PC-3 (cell line): ENCODE measurements at places on chromosomes 12 and 14. TPM values are rescaled to one million over a fixed set of nuclear protein-coding genes. Genes with fewer than 3 reads are reported as not detected.

Gene SOCS2
- total RNA-seq = 28.9 and 43.1 TPM in 2 replicates

Gene MNAT1
- total RNA-seq = 88.6 and 95.7 TPM in 2 replicates

Gene BEST3
- total RNA-seq = 0.55 TPM in 1 of 2 replicates, not detected in the other

Gene ESRRB
- not detected in 2 replicates for total RNA-seq

Gene FOXG1
- not detected in 2 replicates for total RNA-seq

Gene APEX1
- 147 and 189 TPM in 2 replicates for total RNA-seq

Gene GPR68
- total RNA-seq = 0.35 and 1.5 TPM in 2 replicates

Gene AMN1
- 2.1 and 3.9 TPM in 2 replicates for total RNA-seq

Gene LGR5
- 0.04 and 0.46 TPM in 2 replicates for total RNA-seq

Gene PAWR
- total RNA-seq = 141 and 214 TPM in 2 replicates

Gene P2RX2
- not detected in 2 replicates for total RNA-seq

- DNase-seq = no peak
Measured at GRCh38 chr14:72512925-72513324, 381.0 kb downstream of the DPF3 start.

- no peak for DNase-seq
Measured at GRCh38 chr12:52662093-52662917, 10.3 kb upstream of the KRT2 start.

DNA sequence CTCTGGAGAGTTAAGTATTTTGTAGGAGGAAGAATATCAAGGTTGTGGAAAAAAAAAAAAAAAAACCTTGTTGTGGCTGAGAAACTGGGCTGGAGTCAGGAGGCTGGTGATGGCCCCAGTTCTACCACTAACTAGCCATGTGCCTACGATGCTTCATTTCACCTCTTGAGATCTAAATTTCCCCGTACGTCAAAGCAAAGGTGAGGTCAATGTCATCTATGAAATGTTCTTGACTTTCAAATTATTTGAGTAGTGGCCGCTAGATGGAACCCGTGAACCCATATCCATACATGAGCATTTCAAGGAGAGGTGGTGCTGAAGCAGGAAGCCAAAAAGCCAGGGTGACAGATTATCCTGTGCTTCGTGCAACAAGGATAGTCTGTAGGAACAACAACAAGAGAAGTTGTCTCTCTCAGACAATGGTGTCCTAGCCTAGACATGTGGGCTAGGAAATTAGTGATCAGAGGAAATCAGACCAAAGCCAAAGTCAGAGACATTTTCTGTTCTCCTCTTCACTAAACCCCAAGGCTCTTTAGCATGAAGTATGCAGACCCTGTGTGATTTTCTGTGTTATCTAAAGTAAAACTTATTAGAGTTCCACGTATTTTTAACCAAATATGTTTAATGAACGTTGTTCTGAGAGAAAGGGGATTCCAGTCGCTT is 95.5 kb upstream of the ETV6 start:
- peak; percentile 68 for DNase-seq

GRCh38 chr14:90815822-90816662 is at the start of gene TTC7B:
TSS of gene TTC7B (minus strand) at chr14:90816430. CDS start at chr14:90816295, 135 bp downstream.
- DNase-seq = peak; percentile 50

GRCh38 chr14:102759456-102760187 is 17.6 kb upstream of the TRAF3 start:
- peak; percentile 20 for DNase-seq

DNA sequence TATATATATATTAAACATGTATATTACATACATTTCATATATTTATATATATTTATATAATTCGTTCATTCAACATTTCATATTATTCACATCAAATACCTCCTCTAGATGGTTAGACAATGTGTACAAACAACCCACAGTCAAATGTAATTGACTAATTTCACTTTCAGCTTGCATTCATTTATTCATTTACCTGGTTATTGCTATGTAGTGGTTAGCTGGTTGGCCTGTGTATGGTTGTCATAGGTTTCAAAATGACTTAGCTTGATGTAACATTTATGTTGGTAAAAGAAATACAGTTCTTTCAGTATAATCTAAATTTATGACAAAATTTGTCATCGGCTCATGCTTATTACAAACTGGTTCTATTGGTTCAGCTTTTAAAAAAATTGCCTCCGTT is 389 bp downstream of the OR4K13 start:
- no peak for DNase-seq

GRCh38 chr12:51324953-51325352 is 979 bp upstream of the BIN2 start:
- DNase-seq = no peak

DNA sequence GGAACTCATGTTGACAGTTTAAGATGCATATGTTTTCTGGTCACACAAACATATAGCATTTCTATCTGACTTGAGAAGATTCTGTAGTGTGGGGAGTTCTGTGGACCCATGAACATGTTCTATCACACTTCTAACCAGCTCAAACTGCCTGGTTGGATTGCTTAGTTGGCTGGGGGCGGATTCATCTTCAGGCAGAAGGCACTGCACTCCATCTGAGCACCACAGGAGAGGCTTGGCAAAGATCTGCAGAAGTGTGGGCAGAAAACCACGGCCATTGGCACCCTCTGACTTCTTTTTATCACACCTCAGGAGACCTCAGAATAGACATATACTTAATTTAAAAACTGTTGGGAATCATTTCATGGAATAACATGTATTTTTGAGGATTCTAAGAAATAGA is 68.5 kb downstream of the LIN7A start:
- no peak for DNase-seq

GRCh38 chr14:104141621-104142091 is 3.3 kb downstream of the KIF26A start:
- no peak for DNase-seq

DNA sequence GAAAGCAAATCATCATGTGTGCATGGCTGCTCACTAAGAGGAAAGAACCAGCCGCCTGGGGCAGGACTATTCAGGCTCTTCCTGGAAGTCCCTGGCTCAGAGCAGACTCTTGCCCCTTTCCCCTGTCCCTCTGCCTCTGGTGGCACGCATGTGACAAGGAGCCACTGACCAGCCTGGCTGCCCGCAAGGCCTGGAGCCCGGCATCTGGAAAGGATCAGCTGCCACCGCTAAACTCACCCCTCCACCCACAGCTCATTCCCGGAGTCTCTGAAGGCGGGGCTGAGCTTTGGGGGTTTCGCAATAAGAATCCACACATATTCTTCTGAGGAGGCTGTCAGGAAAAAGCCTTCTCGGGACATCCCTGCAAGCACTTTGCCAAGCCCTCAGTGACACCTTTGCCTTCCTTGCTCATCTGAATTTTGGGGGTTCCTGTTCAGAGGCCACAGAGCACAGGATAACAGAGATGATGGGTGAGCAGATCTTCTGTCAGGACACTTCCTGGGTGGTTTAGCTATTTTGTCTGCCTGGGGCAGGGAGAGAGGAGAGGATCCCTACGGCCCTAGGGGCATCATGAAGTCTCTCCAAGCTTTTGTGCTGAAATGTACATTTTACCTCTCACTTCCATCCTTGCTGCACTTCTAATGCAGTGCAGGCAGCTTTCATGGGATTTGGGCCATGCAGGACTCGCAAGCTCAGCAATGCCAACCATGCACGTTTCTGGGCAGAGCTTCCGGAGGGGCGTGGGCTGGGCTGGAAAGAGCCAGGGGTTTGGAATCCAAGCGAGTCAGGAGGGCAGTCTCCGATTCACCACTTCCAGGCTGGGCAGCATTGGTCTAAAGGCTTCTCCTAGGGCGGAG is 124.8 kb upstream of the MAP1LC3B2 start:
- DNase-seq = peak; percentile 95

- no peak for DNase-seq
Measured at GRCh38 chr12:87807086-87807485, 222.1 kb downstream of the C12orf50 start.

- peak; percentile 25 for DNase-seq
Measured at GRCh38 chr12:78167510-78167909, 336.8 kb downstream of the NAV3 start.

DNA sequence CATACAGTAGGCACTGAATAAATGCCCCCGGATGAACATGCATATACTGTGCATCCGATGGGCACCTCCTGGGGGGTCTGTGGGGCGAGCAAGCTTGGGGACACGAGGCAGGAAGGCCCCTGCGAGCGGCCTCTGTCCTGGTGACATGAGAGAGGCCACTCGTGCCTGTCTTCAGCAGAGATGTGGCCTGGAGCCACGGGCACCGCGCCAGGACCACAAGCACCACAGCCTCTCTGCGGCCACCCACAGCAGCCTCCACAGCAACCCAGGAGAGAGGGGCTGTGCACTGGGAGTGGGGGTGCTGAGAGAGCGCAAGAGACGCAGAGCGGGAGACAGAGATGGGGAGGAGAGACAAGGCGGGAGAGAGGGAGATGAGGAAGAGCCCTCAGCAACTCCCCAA is 118.5 kb downstream of the RFLNA start:
- DNase-seq = no peak

DNA sequence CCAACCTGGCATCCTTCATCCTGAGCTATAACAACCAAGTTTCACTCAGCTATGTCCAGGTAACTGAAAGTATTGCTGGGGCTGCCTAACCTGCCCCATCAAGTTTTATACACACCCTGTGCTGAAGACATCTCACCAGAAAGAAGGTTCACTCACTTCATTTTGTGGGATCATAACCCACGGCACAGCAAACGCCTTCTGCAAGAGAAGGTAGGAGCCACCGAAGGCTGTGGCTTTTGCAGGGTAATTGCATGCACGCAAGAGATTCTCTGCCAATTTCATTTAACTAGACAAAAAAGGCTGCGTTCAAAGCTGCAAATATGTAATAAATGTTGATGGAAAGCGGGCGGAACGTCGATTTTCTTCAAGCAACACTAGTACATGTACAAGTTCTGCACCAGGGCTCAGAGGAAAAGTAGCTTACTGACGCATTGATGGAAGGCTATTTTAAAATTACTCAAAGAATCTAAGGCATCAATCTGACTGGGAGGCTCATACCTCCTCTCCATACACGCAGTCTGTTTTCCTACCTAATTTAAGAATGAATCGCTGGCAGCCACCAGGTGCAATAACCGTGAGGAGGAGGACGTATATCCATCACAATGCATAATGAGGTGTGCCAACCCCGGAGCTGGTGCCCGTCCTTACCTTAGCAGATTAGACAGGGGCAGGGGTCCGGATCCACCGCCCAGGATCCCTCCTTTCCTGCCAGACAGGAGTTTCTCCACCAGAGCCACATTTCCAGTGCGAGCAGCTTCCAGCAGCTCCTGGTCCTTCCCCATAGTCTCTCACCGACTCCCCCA is 1.1 kb downstream of the ANKS1B start:
- DNase-seq = no peak

- DNase-seq = peak; percentile 92
Measured at GRCh38 chr14:80425686-80426085, 214.4 kb upstream of the DIO2 start.

GRCh38 chr14:22304326-22304725 is 284.7 kb downstream of the DAD1 start:
- no peak for DNase-seq

- peak; percentile 60 for DNase-seq
Measured at GRCh38 chr12:5083955-5084849, 40.5 kb downstream of the KCNA5 start.

DNA sequence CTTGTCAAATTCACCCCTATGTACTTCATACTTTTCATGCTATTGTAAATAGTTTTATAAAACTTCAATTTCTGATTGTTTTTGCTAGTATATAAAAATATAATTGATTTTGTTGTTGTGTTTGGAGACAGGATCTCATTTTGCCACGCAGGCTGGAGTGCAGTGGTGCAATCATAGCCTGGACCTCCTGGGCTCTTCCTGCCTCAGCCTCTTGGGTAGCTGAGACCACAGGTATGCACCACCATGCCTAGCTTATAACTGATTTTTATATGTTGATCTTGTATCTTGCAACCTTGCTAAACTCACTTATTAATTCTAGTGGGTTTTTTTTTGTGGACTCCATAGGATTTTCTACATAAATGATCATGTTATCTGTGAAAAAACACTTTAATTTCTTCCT is 23.5 kb downstream of the ATP5MC2 start:
- DNase-seq = no peak

DNA sequence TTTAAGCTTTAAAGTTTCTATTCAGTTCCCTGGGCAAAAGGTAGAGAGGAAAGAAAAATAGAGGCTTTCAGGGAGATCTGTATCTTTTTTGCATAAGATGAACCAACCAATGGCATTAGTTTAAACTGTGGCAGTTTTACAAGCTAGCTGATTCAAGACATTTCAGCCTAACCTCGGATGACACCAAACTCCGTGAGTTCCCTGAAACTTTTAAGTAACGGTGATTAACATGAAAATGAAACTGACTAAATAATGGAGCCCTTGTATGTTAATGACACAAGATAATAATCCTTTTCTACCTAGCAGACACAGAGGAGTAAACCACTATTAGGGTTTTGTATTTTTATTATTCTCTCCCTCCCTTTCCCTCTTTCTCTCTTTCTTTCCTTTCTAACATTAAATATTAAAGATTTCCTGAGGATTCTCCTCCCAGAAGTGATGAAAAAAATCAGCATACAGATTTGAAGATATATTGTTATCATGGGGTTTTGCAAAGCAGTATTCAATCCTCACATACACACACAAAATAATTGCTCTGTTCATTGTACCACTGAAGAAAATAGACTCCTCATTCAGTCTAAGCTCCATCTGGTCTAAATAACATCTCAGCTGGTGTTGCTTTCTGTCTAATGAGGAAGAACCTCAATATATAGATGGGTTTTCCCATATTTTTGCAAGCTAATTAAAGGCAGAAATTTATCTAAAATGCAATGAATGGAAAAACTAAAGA is 483.8 kb downstream of the NOVA1 start:
- no peak for DNase-seq

GRCh38 chr14:89315493-89316470 is 101.3 kb downstream of the FOXN3 start:
- no peak for DNase-seq

DNA sequence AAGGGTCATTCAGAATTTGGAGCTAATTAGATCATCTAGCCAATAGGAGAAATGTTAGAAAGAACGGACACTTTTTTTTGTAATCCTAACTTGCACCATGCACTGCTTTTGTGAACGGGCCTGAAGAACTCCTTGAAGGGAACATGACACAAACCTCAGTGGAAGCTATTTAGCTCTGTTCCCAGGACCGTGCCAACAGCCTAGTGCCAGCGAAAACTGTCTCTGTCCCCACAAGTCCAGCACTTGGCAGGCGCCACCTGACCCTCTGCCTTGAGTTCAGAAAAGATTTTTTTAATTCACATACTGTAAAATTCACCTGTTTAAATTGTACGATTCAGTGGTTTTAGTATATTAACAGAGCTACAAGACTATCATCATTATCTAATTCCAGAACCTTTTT is 31.3 kb upstream of the KCNA5 start:
- no peak for DNase-seq

DNA sequence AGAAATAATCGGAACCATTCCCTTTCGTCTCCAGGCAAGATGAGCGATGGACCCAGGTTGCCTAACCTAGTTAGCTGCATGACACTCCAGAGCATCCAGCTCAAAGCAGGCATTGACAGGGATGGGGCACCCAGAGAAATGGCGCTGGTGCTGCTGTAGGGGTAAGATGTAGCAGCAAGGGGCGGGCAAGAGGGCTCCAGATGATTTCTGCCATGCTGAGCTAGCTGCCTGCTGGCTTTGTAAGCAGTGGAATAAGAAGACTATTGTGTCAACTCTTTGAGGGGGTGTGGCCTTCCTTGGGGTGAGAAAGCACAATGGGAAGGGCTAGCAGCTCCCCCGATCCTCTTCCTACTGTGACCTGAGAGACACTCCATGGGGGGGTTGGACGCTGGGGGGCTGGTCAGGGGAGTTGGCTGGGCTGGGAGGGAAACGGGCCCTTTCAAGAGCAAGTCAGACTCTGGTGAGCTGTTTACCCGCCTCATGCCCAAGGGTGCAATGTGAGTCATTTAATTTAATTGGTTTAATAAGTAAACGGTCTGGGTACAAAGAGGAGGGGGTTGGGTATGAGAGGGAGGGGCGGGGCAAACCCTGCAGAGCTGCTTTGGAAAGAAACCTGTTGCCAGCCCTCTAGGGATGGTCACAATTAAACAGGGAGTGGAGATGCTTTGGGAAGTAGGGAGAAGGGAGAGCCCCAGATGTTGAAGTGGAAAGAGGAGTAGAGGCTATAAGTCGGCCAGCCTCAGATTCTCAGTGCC is 50.5 kb downstream of the B4GALNT3 start:
- DNase-seq = peak; percentile 73
